ENCODE measurements at places on chromosomes 12 and 14.

GRCh38 chr14:31051511-31051910 is 25.3 kb upstream of the STRN3 start:
- DNase-seq = no peak

DNA sequence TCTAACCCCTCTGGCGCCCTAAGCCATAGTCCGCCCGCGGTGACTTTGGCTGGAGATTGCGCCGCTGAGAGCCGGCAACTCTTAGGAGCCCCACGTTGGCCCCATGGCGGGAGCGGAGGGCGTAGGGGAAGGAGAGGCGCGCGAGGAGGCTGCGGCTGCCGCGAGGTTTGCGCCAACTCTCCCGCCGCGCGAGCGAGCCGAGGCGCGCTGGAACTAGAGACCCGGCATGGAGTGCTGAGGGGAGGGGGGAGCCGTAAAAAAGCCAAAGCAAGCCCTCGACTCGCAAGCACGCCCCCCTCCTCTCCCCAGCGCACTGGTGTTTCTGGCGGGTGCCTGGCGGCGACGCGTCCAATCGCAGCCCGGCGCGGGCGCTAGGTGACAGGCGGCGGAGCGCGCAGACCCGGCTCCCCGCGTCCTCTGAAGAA is at the start of gene SYT10:
Gene SYT10 (minus strand): TSS at position 233 of the 425 bp plus-strand sequence. CDS start 297 bp downstream, outside the sequence.
- DNase-seq = no peak

DNA sequence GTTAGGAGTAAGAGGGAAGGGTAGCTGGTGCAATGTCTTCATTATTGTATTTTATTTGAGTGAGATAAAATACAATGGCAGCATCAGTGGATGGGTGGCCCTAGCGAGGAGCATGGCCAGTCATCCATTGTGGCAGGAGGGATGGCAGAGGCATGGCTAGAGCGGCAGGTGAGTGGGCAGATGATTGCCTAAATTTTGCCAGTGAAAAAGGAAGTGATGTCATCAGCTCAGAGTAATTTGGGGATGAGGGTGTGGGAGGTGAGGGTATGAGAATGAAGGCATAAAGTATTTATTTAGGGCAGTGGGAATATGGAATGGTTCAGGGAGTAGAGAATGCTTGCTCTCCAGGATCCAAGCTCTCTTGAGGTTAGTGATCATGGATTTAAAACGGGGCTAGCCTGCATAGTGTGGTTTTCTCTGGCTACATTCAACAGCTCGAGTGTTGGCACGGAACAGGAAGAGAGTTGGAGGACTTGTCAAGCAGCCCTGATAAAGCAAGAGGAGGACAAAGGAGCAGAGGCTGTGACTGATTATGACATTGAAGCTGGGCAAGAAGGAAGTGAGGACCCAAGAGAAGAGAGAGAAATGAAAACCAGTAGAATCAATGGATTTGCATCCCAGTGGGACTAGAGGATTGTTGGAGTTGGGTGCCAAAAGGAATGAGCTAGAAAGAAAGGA is 18.7 kb upstream of the SERPINA6 start:
- no peak for DNase-seq

DNA sequence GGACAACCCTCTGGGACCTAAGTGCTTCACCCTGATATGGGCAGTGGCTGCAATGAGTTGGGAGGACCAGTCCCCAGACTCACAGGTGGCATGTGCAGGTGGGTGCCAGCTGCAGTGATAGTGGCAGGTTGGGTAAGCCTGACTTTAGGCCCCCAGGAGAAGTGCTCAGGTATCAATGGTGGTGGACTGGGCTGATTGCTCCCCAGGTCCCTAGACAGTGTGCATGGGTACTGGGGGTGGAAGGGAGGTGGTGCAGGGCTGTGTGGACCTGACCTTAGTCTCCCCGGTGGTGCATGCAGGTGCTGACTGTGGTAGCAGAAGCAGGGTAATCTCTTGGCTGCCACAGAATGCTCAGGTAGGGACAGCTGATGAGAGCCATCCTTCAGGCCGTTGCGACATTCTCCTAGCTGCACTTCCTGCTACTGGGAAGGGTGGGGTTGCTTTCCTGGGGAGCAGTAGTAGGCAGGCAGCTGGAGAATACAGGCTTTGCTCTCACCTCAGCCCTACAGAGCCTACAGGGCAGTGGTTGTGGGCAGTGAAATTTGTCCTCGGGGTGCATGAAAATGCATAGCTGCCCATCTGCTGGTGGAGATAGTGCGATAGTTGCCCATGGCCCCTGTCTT is 33.3 kb upstream of the CCND2 start:
- DNase-seq = no peak

DNA sequence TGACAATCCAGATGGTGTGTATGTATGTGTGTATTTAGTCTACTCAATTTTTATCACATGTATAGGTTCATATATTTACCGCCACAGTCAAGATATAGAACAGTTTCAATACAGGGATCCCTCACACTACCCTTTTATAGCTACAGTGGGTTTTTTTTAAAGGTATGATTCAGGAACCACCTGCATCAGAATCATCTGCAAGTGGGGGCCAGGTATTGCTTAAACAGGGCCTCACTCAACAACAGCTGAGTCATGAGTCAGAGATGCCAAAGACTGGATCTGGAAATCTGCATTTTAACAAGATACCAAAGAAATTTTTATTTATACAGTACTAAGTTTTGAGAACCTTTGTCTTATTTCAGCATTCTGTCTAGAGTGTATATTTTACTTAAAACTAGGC is 117.6 kb downstream of the SLC35F4 start:
- DNase-seq = no peak

- DNase-seq = no peak
Observed at GRCh38 chr12:106854723-106855122, 80.2 kb downstream of the RIC8B start.

GRCh38 chr12:666766-667308 is 3.6 kb upstream of the NINJ2 start:
- no peak for DNase-seq

DNA sequence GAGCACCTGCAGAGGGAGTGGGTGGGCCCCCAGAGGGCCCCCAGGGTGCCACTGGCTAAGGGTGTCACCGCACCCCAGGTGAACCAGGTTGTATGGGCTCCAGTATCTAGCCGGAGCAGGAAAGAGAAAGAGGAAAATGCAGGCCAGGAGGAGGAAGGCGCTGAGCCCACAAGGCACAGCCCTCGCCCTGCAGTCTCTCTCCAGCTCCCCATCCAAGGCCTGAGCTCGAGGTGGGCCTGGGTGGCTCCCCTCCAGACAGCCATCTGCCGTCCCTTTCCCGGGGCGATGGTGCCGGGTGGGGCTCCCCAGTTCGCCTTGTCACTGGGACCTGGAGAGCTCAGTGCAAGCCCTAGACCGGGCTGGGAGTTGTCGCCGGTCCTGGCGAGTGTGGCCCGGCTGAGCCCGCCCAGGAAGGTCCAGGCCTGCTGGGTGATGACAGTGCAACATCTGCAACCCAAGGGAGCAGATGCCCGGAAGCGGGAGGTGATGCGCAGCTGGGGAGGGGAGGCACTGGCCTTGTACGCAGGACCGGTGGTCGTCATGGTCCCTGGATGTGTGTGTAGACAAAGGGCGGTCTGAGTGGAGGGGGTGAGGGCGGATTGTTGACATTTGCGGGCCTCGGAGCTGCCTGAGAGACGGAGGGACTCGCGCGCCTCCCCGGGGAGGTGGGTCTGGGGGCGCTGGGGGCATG is 716 bp downstream of the TMEM179 start:
- no peak for DNase-seq

- no peak for DNase-seq
Observed at GRCh38 chr12:17793854-17794253, 296.1 kb downstream of the RERGL start.
